K562 (cell line): ENCODE measurements at places on chromosomes 5 and 9. TPM values are rescaled to one million over a fixed set of nuclear protein-coding genes. Genes with fewer than 3 reads are reported as not detected.

GRCh38 chr5:72006361-72006760 is 100.9 kb upstream of the MAP1B start:
- DNase-seq, result no peak

The VLDLR gene
- polyA plus RNA-seq, result 0.24 and 0.45 TPM in 2 replicates

DNA sequence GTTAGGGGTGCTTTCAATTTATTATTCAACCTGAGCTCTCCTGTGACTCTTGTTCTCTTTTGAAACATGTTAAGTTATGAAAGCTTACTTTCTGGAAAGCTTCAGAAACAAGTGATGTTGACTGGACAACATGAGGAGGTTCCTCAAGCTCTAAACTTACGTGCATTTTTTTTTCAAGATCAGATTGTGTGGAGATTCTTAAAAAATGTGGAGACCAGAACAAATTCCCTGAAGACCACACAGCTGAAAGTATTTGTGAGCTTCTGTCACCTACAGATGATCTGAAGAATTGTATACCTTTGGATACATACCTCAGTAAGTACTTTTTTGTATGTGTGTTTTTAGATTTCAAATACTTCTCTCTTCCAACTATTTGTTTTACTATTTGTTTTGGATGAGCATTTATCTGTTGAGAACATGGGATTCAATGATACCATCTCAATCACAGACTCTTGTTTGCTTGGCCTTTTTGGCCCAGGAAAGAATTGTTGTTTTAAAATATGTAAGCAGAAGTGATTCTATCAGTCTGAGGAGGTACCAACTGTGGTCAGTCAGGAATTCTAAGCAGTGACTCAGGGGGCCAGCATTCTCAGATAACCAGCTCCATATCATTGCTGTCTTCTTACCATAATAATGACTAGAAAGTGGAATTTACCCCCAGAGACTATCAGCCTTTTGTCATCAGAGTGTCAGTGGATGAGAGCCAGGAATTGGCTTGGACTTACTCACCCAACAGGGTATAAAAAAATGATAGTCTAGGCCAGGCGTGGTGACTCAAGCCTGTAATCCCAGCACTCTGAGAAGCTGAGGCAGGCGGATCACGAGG is 34.4 kb upstream of the GLIPR2 start:
- no peak for DNase-seq

DNA sequence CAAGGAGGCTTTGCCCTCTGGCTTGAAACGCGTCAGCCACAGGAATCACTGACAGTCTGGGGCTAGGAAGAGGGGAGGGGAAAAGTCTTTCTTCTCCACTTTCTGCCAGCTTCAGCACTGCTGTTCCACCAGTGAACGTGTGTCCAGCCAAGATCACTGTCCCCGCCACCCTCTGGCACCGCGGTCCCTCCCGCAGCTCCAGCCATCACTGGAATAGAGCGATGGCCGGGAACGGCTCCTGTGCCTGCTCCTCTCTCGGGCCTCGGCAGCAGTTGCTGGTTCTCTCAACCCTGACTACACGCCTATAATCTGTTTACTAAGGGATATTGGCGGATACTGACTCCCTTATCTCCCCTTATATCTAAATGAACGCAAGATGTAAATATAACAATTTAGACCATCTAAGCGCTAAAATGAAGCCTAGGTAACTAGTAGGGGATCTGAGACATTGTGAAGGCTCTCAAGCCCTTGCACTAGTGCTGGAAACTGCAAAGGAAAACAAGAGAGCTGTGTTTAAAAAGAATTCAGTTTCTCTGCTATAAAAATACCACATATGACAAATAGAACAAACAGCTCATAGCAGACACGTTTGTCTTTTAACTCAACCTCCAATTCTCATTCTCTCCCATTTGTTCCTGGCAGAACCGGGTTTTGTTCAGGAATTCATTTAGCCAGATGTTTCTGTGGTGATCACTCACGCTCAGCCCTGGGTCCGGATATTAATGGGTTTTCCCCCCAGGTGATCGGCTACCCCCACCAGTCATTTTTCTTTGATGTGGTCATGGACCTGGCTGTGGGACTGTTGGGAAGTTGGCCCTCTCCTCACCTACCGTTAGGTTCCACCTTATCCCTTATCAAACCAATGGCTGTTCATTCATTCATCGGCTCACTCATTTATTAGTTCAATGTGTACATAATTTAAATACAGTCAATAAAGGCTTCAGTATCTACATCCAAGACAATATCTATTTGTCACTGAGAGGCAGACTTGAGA is 149.8 kb downstream of the MED10 start:
- no peak for DNase-seq

DNA sequence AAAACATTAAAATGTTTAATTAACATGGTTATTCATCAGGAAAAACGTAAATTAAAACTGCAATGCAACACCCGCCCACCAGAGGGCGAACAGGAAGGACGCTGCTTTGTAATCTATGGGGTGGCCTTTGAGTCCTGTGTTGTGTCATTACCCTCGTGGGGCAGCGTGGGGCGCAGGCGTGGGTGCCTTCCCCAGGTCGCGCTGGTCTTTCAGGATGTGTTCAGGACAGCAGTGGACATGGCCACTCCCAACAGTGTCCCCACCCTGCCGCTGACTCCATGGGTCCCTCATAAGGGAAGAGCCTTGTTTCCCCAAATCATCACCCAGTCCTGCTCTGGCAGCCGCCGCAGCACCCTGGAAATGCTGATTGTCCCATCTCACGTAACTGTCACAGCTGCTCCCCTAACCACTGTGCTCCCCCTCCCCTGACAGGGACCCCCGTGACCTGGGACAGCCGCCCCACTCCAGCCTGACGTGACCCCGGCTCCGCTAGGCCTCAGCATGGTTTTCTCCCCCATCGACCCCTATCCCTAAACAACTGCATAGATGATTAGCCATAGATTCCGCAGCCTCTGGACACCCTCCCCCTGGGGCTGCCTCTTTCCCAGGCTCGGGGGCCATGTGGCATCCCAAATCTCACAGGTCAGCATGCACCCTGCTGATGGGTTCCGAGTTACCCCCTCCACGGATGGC is 36.4 kb downstream of the GLT6D1 start:
- peak; percentile 62 for DNase-seq

The CCDC171 gene
- polyA plus RNA-seq, result 0.12 TPM in 2 replicates

- DNase-seq, result no peak
Measured at GRCh38 chr9:16058131-16058549, 505.3 kb downstream of the CCDC171 start.

DNA sequence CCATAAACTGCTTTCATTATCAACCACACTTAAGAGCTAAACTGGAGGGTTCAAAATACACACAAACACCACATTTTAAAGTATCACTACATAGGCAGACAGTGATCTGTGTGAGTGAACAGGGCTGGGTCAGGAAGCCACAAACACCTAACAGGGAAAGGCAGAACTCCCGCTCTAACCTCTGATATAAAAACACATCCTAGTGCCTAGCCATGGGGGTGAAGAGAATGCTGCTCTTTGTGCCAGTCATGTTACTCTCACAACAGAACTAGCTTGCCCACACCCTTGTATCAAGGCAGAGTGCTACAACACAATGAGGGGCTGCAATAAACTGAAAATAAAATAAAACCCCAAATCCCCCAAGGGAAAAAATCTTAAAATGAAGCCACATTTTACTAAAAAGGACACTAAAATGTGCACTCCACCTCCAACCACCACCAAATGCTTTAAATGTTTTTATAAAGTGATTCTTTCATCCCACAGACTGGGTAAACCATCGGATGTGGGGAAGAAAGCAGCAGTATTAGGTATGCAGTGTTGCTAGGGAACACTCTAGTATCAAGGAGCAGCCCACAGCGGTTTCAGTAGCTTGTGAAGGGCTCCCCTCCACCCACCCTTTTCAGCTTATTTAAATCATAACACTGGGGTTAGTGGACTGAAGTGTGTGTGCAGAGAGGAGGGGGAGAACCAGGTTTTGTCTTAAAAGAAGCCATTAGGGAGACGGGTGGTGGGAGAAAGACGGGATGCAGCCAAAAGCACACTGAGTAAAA is 64.5 kb downstream of the TMEM161B start:
- no peak for DNase-seq

DNA sequence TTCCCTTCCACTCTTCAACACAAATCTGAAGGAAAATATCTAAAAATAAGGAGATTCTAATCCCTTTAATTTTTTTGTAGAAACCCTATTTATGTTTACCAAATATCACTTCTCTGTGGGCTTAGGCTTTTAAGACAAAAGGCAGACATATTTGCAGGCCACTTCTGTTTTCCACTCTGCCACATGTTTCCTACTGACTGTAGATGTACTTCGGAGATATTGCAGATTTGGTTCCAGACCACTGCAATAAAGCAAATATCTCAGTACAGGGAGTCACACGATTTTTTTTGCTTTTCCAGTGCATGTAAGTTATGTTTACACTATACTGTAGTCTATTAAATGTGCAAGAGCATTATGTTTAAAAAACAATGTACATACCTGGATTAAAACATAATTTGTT is 219.0 kb downstream of the SREK1 start:
- no peak for DNase-seq

DNA sequence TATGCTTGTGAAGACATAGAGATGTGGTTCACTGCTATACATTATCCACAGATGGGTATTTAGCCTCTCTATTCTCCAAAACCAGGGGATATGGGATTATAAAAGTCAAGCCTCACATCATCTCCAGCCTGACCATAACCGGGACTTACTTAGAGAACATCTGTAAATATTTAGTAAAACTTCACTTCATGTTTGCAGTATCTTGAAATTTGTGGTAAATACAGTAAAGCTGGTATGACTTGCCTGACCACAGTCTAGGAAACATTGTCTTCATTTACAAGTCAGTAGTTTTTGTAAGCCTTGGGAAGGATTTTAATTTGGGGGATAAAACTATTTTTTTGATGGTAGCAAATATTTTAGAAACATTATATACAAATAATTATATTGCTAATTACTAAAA is 64.2 kb downstream of the MAST4 start:
- DNase-seq, result no peak

DNA sequence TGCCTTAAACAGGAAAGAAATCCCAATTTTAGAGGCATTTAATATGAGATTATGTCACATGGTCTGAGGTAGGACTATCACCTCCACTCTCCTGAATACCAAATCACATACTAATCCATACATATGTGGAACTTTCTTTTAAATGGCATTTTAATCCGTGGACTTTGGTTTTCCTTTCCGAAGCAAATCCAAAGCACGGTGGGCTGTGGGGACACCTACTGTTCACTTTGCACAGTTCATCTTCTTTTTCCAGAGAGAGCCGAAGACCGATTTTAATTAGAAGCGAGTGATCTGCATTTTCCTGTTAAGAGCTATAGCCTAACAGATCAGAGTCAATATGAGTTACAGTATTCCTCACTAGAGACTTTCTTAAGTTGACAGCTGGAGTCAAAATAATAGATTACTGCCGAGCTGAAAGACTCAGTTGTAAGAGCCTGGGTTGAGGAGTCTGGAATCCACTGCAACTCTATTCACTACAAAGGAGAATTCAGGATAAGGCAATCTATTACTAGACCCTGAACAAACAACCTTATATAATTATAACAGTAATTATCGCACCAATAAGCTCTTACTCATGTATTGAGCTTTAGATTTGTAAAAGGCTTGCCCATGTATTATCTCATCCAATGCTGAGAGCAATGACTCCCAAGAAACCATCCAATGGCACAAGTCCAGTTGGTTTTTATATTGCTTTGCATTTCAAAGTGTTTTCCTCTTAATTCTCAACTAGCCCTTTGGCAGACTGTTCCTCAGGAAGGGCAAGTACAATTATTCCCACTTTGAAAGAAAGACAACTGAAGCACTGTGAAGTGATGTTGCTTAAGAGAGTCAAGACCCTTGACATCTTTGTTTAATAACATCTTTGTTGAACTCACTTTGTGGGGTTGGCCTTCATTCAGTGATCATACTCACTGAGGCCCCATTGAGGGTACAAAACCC is 144.7 kb downstream of the TRPM6 start:
- DNase-seq, result peak; percentile 8

DNA sequence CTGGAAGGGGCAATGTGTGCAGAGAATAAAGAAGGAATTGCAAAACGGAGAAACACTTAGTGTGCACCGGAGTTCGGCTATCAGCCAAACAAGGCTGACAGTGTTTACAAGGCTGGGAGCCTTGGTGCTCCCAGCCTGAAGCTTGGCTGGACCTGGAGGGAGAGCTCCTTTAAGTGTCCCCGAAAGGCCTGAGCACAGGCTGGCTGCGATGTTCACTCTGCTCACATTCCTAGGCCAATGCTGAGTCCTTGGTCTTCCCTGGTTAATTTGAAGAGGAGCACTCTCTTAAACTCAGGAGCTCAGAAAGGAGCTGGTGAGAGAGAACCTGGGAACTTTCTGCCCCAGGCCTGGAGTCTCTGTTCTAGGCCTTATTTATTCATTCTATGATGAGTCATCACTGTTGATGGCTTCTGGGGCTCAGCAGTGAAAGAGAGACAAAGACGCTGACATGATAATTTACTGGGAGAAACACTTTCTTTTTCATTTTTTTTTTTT is 88.6 kb upstream of the MYO10 start:
- DNase-seq, result no peak

DNA sequence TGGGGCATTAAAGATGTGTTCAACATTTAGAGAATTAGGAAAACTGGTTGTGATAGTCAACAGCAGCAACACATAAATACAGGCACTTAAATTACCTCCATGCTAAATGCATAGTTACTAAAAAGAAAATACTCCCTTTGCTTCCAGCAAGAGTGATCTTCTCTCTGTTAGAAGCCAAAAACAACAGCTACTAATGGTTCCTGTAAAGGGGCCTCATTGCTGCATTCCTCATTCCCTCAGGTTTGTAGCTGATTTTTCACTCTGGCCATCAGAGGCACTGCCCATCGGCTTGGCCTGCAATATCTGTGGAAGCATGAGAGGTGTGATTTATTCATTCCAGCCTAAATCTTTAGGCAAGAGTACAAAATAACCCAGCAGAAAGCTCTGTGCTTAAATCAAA is 466.0 kb upstream of the ADAMTS16 start:
- DNase-seq, result no peak

- DNase-seq, result no peak
Measured at GRCh38 chr9:26266146-26266793, 588.0 kb upstream of the TUSC1 start.

DNA sequence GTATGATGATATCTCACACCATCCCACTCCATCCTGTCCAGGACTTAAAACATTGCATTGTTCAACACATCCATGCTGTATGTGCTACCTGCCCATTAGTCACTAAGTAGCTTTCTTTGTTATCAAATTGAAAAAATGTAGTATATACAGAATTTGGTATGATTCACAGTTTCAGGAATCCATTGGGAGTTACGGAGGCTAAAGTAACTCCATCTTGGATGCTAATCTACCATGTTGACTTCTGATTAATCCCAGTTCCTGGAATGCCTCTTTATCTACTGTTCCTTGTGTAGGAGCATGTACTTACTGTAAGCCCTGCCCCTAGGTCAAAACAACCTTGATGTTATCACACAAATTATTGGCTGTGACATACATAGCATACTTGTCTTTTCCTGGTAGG is 38.9 kb upstream of the FOXB2 start:
- no peak for DNase-seq

DNA sequence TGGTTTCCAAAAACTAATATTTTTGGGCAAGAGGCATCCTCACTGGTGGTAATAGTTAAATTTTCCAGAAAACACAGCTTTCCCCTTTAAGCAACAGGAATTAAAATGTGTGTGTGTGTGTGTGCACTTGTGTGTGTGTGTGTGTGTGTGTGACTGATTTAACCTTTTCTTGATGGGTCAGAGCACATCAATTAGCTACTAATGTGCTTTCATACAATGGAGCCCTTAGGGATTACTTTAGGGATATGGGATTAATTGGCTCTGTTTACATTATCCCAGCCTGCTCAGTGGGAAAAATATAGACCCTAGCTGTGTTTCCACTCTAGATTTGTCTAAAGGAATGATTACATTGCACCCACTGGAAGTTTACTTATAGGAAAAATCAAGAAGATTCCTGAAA is 6.5 kb downstream of the PLCXD3 start:
- DNase-seq, result no peak

GRCh38 chr9:124366476-124367220 is 48.6 kb downstream of the PSMB7 start:
- no peak for DNase-seq
